Bronchial epithelial cell (primary cell): ENCODE measurements at places on chromosomes 5 and 9. TPM values are rescaled to one million over a fixed set of nuclear protein-coding genes. Genes with fewer than 3 reads are reported as not detected.

DNA sequence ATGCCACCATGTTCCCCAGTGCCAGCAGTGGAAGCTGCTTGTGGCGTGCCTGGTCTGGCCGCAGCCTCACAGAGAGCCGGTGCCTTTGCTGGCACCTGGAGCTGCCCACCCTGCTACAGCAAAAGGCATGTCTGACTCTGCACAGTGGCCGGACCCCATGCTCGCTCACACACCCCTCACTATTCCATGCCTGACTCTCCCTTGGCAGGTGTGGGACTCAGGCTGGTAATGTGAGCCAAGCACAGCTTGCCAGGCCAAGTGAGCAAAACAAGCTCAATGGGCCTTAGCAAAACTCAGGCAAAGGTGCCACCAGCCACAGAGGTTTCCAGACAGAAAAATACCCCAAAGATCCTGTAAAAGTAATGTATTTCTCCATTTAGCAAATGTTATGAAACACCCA is 15.5 kb downstream of the GNA14 start:
- no peak for DNase-seq

- DNase-seq = no peak
These were observed 87.3 kb downstream of the DMXL1 start for GRCh38 chr5:119158144-119158543.

PCDHB4 gene
- total RNA-seq = 0.13 TPM in 1 of 2 replicates, not detected in the other

DNA sequence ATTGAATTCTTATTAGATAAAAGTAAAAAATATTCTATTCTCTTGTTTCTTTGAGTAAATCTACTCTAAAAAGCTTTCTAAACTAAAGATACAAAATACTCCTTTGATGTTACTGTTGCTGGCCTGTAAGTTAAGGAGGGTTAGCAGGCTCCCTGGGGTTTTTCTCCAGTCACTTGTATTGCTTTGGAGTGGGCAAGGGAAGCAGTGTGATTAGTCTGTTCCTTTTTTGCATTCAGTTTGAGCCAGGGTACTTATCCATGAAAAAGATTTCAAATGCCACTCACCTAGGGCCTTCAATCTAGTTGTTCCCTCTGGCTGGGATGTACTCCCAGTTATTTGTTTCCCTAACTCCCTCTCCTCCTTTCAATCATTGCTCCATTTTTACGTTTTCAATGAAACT is 256.2 kb upstream of the SMC2 start:
- DNase-seq = no peak
